ENCODE measurements at places on chromosomes 1 and 21.

DNA sequence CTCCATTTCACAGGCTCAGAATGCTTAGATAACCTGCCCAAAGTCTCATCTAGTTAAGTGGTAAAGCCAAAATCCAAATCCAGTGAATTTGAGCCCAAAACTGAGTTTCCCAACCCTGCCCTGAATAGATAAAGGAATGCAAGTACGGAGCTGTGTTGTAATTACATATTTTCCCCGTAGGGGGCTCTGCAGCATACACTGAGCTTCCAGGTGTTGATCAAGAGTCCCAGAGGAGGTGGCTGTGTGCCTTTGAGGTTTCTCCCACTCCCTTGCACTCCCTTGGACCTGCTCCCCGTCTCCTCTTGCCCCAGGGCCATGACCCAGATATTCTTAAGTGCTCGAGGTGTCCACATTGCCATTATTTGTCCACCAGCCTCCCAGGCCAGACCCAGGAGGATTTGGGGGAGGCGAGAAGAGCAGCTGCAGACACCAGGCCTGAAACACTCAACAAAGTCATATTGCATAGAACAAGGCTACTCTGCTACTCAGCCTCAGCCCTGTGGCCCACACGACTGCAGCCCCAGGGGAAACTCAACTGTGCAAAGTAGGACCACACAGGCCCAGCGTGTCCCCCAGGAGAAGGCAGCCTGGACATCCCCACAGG is 18.4 kb upstream of the LY9 start:
- DNase-seq = no peak

DNA sequence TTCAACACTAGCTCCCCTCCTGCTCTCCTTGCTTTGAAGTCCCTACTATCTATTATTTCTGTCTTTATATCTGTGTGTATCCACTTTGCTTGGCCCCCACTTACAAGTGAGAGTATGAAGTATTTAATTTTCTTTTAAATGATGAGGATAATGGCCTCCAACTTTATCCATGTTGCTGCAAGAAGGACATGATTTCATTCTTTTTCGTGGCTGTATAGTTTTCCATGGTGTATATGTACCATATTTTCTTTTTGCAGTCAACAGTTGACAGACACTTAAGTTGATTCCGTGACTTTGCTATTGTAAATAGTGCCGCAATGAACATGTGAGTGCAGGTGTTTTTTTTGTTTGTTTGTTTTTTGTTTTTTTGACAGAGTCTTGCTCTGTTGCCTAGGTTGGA is 365.6 kb downstream of the ZP4 start:
- no peak for DNase-seq

DNA sequence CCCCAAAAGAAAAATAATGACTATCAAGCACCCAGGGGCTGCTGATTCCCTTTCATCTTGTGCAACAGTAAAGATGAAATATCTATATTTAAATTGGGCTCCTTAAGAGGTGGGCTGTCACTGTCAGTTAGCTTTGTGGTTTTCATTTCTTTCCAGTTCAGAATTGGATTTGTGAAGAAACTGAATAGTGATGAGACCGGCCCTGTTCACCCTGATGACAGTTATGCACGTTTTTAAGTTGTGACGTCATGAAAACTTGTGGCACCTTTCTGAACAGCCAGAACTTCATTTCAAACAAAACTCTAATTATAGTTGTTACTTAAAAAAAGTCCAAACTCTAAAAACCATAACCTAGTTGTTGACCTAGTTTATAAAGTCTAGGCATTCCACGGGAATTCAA is 125.9 kb downstream of the RUNX1 start:
- no peak for DNase-seq

- no peak for DNase-seq
Measured at GRCh38 chr1:39214998-39215873, 10.7 kb downstream of the MACF1 start.

GRCh38 chr1:218916720-218917119 is 257.0 kb upstream of the LYPLAL1 start:
- DNase-seq = no peak

DNA sequence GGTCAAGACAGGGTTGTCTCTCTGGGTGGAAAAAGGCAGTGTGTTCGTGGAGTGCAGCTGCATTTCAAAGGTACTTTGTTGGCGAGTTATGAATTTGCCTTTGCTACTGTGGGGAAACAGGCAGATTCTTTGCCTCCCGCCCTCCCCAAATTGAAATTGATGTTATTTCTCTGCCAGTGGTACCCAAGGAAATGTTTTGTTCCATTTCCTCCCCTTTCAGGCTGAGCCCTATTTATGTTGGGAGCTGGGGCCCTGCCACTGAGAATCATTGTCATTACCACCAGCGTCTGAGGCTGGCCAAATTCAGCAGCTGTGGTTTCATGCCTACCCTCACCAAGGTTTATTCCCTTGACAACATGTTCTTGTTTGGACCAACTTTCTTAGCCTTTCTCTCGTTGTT is 48.5 kb upstream of the OLIG2 start:
- no peak for DNase-seq

DNA sequence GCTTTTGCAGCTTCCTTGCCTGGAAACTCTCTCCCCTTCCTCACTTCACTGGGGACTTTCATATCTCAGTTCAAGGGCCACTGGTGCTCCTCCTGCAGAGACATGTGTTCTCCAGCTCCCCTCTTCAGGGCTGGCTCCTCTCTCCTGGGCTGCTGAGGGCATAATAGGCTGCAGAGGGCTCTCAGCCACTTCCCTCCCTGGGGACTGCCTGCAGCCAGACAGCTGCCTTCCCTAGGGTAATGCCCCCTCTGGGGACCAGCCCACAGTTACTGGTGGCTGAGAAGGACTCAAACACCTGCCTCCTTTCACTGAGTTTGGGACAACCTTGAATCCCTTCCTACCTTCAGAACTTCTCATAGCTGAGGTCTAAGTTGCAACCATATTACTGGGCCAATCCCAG is 104.8 kb upstream of the POU3F1 start:
- DNase-seq = no peak

DNA sequence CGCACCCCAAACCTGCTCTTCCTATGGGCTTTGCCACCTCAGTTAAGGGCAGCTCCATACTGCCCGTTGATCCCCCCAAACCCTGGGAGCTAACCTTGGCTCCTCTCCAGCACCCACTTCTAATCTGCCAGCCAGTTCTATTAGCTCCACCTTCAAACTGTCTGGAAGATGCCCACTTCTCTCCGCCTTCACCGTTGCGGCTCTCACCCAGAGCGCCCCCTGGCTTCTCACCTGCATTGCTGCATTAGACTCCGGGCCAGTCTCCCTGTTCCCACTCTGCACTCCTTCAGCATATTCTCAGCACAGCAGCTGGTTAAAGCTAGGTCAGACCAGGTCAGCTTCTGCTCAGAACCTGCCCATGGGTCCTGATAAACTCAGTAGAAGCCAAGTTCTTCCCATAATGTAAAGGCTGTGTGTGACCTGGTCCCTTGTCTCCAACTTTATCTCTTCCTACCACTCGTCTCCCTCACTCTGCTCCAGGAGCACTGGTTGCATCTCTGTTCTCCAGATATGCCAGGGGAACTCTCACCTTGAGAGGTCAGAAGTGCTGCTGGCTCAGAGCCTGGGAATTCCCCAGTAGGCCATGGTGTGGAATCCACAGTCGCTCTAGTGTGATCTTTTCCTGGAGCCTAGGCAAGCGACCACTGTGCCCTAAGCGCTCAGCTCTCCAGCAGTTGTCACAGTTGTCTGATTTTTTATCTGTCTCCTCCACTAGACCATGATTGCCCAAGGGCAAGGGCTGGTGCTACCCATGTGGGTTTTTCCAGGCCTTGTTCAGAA is 150.3 kb downstream of the HMGB4 start:
- DNase-seq = no peak

GRCh38 chr1:81305997-81306452 is 494.7 kb upstream of the ADGRL2 start:
- peak; percentile 3 for DNase-seq

- no peak for DNase-seq
Measured at GRCh38 chr1:207813512-207813881, 61.6 kb downstream of the CD46 start.

GRCh38 chr1:167714098-167714438 is 7.7 kb upstream of the MPZL1 start:
- DNase-seq = no peak

DNA sequence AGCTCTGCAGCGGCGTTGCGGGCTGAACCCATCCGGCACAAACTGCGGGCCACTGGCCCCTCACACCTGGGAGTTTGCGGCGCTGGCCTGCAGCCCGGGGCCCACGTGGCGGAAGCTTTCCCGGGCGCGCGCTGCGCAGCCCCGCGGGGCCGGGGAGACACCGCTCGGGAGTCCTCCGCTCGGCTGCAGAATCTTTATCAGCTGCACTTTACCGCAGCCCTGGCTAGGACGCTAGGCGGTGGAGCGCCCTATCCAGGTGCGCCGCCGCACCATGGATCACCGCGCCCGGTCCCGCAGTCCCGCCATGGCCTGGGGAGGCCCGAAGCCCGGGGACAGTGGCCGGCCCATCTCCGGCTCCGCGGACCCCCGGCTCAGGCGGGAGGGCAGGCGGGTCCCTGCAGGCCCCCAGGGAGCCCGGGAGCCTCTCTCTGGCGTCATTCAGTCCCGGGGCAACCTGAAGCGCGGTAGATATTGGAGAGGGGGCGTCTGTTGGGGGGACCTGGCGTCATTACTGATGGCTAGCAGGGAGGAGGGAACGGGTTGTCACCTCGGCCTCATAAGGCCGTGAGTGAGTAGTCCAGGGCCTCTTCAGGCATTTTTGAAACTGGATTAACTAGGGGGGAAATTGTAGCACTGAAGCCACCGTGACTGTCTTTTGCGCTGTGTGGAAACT is 5.7 kb upstream of the OLIG2 start:
- DNase-seq = no peak

- DNase-seq = no peak
Measured at GRCh38 chr1:99755664-99756063, 10.8 kb downstream of the FRRS1 start.

GRCh38 chr1:89545264-89546038 is 20.8 kb downstream of the LRRC8B start:
- no peak for DNase-seq

DNA sequence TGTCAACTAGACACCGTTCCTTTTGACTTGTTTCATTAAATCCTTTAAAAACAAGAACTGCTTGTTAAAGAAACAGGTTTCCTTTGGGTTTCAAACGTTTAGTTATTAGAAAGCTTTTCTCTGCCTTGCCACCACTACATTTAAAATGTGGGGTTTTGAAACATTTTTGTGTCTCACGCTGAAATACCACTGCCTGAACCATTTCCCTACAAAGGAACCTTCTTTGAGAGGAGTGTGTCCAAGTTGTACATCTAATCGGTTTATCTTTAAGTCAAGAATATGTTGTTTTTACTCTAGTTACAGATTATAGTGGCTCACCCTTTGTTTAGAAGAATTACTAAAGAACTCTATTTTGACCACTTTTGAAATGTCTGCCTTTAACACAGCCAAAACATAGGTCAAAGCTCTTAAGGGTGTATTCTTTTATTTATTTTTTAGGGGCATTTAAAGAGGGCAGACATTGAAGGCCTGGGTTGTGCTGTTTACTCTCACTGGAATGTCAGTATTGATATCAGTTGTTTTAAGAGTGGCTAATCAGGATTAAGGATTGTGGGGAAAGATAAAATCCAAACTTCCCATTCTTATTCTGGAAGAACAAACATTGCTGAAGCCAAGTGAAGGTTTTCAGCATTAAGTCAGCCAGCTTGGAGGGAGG is 143.4 kb downstream of the GALNT2 start:
- no peak for DNase-seq

- DNase-seq = no peak
Measured at GRCh38 chr1:35588197-35588910, 15.2 kb downstream of the TFAP2E start.

DNA sequence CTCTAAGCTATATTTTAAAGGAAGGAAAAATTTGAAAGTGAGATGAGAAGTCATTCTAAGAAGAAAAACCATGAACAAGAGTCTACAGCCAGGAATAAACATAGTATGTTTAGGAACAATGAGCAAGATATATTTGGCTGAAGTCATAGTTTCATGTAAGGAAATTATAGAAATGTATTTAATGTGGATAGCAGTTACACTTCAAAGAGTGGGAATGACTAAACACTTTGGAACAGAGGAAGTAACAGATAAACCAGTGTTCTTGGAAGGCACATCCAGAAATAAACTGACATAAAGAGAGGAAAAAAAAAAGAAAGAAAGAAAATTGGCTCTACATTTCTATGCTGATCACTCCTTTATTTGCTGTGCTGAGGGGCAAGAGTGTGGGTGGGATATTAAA is 18.0 kb downstream of the C8A start:
- no peak for DNase-seq

- DNase-seq = no peak
Measured at GRCh38 chr1:167511374-167511986, 6.8 kb downstream of the CD247 start.

- DNase-seq = no peak
Measured at GRCh38 chr1:183443466-183443865, 25.3 kb upstream of the NMNAT2 start.

Data from HFF-Myc (cell line).